NCI-H82 (cell line): ENCODE measurements at places on chromosomes 12 and 14.

DNA sequence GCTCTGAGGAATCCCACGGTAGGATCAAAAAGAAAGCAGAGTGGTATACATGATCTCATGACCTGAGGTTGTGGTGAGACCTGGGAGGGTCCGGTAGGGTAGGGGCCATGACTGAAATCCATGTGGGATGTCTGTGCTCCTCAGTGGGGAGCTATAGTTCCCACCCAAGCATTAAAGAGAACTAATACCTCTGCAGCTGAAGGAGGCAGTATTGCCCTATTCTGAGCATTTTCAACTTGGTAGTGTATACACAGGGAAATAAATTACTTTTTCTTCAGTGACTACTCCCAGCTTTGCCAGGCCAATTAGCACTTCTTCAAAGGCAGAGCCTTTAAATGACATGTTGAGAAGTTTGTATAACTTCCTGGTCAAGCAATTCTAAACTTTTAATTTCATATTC, 613.8 kb downstream of the KCNH5 start:
- peak; percentile 74 for DNase-seq

DNA sequence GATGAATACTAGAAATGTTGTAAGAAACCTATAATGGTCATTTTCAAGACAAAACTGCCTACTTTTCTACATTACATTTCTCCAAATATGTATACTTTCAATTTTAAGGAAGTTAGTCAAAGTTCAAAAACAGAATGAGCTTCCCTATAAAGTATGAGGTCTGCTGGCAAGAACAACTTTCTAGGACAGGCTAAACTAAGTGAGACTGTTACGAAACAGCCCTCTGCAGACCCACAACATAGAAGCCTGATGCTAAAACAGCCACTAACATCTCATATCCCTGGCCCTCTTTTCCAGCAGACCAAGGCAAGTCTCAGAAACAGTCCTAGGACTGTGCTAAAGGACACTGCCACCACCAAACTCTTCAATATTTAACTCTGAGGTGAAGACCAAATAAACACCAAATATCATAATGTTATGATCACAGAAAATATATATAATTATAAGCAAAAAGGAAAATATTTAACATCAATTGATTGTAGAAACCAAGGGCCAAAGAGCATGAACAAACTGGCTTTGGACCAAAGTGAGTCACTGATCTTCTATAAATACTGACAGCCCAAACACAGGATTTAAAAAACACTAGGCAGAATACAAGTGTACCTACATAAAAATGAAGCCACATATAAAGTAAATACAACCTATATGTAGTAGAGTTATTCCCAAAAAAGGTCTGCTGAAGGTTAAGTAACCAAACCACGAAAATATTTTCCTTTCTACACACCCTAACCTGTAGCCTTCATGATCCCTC, 27.7 kb downstream of the PPP4R3A start:
- no peak for DNase-seq

DNA sequence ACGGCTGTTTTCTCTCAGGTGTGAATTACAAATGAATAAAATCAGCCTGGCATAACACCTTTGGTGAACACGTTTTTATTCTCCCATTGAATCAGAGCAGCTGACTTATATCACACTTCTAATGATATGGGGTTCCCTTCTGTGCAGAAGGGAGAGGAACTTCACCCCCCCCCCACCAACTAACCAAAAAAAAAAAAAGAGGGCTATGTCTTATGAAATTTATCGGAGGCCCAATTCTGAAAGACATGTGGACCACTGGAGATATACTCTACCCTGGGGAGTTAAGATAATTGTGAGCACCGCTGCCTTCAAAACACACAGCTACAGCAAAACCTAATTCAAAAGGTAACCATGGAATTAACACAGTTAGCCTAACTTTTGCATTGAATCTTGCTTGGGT, 4.6 kb downstream of the BCL11B start:
- peak; percentile 35 for DNase-seq

- no peak for DNase-seq
Observed at GRCh38 chr12:65902500-65902899, 78.2 kb downstream of the HMGA2 start.

DNA sequence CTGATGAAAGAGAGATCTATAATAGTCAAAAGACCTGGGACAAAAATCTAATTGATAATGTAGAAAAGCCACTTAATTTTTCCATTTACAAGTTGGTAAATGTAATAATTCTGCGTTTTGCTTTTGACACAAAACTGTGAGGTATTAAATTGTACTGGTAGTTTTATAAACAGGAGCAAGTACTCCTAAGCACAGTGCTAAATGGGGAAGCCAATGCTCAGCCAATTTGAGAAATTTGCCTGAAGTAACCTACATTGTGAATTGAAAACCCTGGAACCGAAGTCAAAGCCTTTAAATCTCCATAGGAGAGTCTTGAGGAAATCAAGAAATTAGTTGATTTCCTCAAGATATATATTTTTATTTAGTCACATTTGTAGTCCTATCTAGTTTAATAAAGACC, 152.8 kb downstream of the SLCO1B3 start:
- no peak for DNase-seq

- DNase-seq, result peak; percentile 35
Observed at GRCh38 chr14:67515386-67516079, 17.6 kb upstream of the PLEKHH1 start.

GRCh38 chr12:78490861-78491260, 373.7 kb upstream of the SYT1 start:
- DNase-seq, result no peak

DNA sequence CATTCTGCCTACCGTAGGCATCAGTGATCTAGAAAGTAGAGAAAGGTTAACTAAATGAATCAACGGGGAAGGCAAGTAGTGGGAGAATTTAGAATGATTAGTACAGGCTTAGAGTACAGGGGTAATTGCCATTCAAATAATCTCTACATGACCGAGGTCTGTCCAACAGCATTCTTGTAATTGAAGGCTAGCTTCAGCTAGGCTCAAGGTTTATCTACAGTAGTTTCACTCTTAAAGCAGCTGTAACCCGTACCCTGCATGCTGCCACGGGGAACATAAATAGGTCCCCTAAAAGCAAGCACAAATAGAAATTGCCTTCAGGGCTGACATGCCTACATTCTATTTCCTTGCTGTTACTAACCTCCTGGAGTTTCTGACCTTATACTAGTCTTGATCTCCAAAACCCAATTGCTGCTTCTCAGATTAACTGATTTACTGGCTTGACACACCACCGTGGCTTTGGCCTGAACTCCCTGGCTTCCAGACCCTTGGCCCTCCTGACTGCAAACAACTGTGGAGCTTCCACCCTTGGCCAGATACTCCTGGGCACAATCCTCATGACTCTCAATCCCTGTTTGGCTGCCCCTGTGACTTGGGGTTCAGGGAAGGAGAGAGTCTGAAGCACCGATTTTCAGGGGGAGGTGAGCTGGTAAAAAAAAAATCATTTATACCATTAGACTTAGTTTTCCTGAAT, 242.1 kb upstream of the FOXN3 start:
- DNase-seq, result peak; percentile 12

DNA sequence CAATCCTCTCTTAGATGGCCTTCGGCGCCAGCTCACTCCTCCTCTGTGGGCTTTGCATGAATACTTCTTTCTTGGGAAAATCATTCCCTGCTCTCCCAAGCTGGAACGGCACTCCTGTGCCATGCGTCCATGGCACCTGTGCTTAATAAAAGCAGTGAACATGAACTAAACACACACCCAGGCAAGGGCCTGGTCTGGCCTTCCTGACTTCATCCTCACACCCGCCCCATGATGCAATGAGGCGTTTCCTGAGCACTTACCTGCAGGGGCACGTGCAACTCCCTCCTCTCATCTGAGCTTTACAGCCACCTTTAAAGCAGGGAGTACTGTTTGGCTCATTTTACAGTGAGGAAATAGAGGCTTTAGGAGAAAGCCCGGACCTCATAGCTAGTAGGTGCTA, 219.8 kb downstream of the SLC41A2 start:
- no peak for DNase-seq

DNA sequence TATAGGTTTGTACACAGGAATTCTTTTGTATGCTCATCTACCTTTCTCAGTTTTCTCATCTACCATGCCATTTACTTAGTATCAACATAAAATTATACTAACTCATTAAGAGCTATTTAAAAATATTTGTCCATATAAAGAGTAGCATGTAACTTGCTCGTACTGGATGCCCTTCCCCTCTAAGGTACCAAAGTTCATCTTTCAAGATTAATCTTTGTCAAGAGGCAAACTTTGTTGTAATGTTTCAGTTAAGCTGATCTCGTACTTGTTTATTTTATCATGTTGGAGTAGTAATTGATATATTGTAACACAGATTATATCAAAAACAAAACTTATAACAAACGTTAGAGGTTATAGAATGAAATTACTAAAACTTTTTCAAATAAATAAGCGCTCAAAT, 128.5 kb downstream of the PIK3C2G start:
- DNase-seq, result no peak

DNA sequence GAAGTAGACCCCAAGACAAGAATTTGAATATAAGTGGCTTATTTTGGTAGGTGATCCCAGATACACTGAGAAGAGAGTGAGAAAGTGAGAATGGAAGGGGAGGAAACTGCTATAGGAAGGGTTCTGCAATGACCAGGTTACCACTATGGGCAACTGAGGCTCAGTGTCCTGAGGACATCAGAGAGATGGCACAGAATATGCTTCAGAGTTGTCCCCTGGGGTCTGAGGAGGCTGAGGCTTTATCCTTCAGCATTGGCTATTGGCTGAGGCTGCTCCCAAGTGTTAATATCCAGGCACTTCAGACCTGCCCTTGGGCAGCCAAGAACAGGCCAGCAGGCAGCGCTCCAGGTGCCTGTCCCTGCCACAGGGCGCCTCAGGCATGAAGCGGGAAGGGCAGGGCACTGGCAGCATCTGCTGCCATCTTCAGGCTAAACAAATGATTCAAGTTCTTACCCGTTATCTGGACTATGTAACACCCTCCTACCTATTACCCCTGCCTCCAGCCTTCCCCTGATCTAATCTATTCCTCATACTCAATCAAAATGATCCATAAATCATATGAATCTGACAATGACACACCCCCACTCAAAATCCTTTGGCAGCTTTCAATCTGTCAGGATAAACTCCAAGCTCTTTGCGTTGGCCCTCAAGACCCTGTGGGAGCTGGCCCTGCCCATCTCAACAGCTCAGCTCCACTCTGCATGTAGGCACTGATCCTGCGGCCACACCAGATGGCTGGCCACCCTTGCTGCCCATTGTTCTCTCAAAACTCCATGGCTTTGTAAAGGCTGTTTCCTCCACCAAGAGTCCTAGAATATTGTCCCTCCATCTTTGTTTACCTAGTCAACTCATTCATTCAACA, 42.4 kb downstream of the CKAP4 start:
- peak; percentile 39 for DNase-seq

- DNase-seq, result no peak
Observed at GRCh38 chr12:91819132-91819447, 326.6 kb downstream of the BTG1 start.

- DNase-seq, result no peak
Observed at GRCh38 chr12:7433276-7433822, 10.6 kb downstream of the CD163L1 start.

- peak; percentile 80 for DNase-seq
Observed at GRCh38 chr12:118120579-118121363, 15.2 kb upstream of the PEBP1 start.

DNA sequence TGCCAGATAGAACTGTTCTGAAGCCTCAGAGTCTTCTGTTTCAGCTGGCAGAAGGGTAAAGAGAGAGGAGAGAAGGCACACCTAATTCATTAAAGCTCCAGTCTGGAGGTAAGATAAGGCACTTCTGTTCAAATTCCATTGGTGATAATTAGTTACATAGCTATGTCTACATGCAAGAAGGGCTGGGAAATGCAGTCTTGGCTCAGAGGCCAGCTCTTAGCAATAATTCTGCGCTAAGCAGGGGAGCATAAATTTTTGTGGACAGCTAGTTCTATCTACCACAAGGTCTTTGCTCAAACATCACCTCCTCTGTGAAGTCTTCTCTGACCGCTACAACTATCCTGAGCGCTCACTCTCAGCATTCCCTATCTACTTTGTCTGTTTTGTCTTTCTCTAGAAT, 14.3 kb upstream of the E2F7 start:
- DNase-seq, result no peak

- peak; percentile 50 for DNase-seq
Observed at GRCh38 chr12:1768615-1769014, 51.8 kb upstream of the LRTM2 start.

DNA sequence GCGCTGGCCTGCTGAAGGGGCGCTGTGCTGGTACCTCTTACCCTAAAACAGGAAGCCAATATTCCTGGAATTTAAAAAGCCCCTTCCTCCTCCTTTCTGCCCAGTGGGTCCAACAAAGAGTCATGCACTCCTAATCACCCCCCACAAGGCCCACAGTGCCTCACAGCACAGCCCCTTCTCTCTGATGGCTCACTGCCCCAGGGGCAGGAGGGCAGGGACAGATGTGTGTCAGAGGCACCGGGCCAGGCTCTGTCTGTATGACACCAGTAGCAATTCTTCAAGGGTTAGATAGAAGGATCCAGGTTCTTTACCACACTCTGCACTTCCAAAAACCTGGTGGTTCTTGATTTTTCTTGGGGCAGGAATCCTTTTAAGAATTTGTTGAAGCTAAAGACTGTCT, 8.9 kb downstream of the MYH6 start:
- DNase-seq, result no peak

- DNase-seq, result no peak
Observed at GRCh38 chr12:131917139-131917710, 11.9 kb upstream of the PUS1 start.

DNA sequence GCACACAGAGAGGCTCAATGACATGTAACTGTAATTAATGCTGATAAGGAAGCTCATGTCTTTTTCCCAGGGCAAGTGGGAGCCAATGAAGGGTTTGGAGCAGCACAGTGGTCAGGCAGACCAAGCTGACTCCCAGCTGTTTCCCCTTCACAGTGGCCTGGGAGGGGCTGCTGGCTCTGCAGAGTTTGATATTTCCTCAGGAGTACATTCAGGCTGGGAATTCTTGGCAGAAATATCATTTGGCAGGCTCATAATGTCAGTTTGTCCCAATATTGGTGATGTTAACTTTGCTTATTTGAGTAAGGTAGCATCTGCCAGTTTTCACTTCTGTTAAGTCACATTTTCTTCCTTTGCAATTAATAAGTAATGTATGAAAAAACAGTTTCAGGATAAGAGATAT, 247.0 kb downstream of the EMP1 start:
- DNase-seq, result no peak

- DNase-seq, result no peak
Observed at GRCh38 chr14:96745500-96746051, 51.6 kb upstream of the VRK1 start.

DNA sequence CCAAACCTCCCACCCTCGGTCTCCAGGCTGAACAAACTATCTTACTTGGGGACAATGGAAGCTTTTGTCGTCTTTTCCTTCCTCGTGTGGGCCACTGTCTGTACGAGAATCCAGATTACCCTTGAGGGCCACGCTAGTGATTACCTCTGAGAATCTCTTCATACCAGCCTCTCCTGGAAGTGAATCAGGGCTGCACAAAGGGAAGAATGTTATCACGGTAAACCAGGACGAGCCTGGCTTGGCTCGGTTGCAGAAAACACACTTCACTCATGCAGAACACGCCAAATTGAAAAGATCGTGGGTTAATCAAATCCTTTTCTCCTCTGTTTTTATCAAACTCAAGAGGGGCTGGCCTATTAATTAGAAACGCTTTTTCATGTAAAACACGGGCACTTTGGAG, 51.6 kb upstream of the MYL2 start:
- DNase-seq, result no peak
